ENCODE measurements at places on chromosomes 2 and 18.

DNA sequence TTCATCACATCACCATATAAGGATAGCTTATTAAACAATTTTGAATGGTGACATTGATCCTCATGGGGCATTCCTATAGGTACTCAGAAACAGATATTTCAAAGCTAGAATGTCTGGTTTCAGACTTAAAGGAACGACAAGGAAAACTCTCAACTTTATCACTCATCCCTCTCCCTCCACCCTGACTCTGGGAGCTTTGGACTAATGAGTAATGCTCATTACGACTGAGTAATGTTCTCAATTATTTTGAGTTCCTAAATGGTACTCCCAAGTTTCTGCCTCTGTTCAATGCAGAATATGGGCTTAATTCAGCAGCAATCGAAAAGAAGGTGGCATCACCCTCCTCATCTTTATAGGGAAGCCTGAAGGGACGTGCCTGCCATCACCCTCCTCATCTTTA, 43.4 kb downstream of the RFX8 start:
- DNase-seq = no peak

DNA sequence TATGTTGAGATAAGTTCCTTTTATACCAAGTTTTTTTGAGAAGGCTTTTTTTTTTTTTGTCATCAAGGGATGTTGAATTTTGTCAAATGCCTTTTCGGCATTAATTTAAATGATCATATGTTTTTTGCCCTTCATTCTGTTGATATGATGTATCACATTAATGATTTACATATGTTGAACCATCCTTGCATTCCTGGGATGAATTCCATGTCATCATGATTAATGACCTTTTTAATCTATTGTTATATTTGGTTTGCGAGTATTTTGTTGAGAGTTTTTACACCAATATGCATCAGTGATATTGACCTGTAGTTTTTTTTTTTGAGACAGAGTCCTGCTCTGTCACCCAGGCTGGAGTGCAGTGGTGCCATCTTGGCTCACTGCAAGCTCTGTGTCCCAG, 585.7 kb upstream of the FANCL start:
- no peak for DNase-seq

DNA sequence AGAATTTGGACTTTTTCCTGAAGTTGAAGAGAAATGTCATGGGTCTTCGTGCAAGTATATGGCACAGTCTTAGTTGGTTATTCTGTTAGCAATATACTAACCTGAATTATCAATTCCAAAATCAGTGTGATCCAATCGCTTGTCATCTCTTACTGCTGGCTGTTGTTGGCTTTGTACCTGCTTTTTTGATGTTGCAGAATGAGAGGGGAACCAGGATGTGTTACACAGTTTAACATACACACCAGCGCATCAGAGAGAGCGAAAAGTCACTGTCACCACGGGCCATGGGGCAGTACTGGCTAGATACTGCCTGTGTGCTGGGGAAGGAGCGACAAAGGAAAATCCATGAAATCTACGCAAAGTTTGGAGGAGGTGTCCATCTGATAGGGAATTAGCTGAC, 59.3 kb upstream of the SPP2 start:
- DNase-seq = peak; percentile 21

DNA sequence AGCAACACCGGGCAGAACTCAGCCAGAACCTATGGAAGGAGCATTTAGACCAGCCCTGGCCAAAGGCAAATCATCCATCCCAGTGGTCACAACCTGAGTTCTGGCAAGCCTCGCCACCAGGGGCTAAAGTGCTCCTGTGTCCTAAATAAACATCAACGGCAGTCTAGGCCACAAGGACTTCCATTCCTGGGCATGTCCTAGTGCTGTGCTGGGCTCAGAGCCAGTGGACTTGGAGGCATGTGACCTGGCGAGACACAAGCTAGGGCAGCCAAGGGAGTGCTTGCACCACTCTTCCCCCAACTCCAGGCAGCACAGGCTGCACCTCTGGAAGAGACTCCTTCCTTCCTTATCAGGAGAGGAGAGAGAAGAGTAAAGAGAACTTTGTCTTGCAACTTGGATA, 69.0 kb downstream of the ST6GAL2 start:
- no peak for DNase-seq

- no peak for DNase-seq
Observed at GRCh38 chr2:191382801-191383200, 137.6 kb downstream of the MYO1B start.

DNA sequence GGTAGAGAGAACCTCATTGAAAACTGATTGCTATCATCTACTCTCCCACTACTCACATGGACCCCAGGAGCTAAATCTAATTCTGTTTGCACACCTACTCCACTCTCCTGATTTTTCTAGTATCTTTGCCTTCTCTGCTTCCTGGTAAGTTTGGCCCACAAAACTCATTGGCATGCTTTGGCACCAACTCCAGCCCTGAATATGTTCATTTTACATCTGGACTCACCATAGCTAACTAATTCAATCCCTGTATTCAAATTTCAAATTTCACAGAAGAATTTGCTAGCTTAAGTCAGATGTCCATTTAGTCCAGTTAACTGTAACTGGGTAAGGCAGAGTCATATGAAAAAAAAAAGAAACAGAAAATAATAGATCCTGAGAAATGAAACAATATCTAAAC, 442.1 kb downstream of the SUCLG1 start:
- no peak for DNase-seq

GRCh38 chr18:7370802-7371201, 139.9 kb downstream of the LRRC30 start:
- no peak for DNase-seq

DNA sequence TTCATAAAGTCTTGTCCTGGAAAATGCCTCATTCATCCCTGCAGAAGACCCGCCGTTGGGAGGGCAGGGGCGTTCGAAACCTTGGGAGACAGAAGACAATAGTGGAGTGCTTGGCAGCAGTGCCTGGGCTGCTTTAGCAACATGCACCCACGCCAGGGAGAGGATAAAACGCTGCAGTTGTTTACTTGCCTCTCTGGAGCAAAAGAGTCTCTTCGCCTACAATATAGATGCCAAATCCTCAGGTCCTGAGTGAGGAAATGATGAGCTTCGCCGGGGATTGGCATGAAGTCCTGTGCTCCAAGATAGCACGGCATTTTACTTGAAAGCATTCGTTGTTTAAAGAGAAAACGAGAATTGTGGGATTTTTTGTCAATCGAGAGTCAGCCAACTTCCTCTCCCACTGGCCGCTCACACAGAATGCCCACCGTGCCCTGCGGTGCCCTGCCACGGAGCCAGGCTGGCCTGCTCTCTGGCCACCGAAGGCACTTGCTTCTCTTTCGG, 152.5 kb upstream of the POU3F3 start:
- no peak for DNase-seq

DNA sequence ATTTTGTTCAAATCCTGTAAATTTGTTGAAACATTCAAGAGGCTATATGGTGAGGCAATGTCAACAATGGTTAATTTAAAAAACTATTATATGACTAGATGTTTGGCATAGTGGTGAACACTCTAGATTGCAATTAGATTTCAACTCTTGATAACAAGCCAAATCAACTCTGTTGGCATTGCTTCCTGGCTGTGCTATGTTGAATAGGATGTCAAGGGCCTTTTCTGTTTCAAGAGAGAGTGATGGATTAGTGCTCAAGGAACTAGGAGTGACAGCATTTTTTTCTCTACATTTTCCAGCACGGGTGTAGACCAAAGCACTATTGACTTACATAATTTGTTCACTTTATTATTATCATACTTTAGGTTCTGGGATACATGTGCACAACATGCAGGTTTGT, 172.4 kb upstream of the KCNH7 start:
- DNase-seq = no peak

GRCh38 chr18:36149514-36150289, 20.0 kb downstream of the ELP2 start:
- no peak for DNase-seq

DNA sequence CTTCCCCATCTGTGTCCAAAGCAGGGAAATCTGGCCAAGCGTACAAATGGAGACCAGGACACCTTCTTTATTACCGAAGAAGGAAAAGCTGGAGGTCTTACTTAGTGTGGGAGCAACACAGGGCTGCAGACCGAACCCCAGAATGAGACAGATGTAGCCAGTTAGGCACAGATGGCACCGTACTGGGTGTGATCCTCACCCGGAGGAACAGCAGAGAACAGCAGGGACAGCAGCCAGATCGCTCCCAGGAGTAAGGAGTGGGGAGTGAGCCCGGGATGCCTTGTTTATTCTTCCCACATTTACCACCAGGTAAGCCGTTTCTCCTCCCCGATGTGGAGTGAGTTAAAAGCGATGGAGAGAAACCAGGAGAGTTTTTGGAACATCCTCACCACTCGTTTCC, 150.7 kb upstream of the SPRED2 start:
- DNase-seq = no peak

- no peak for DNase-seq
Observed at GRCh38 chr2:74201196-74201595, 2.8 kb downstream of the MTHFD2 start.

- DNase-seq = no peak
Observed at GRCh38 chr2:109663721-109664120, 49.6 kb downstream of the SOWAHC start.

GRCh38 chr2:235827585-235827992, 333.7 kb downstream of the AGAP1 start:
- DNase-seq = no peak

- DNase-seq = no peak
Observed at GRCh38 chr2:190093793-190094192, 31.3 kb upstream of the MSTN start.

- DNase-seq = no peak
Observed at GRCh38 chr2:147374423-147374811, 470.4 kb upstream of the ACVR2A start.

DNA sequence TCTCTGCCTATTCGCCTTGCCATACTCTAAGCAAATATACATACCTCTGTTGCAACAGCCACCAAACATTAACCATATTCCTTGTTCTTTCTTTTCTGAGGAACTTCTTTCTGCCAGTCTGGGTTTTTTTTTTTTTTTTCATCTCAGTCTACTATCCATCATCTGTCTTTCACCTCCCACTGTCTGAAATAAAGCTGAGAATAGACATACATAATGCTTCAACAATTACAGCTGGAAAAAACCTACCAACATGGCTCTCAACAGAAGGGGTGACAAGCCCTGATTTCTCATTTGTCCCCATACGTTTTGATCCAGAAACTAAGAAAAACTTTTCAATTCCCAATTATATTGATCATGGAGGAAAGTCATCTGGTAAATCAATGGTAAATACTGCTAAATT, 728.8 kb upstream of the POU3F3 start:
- no peak for DNase-seq

GRCh38 chr2:14567561-14567960, 65.0 kb upstream of the LRATD1 start:
- DNase-seq = no peak

DNA sequence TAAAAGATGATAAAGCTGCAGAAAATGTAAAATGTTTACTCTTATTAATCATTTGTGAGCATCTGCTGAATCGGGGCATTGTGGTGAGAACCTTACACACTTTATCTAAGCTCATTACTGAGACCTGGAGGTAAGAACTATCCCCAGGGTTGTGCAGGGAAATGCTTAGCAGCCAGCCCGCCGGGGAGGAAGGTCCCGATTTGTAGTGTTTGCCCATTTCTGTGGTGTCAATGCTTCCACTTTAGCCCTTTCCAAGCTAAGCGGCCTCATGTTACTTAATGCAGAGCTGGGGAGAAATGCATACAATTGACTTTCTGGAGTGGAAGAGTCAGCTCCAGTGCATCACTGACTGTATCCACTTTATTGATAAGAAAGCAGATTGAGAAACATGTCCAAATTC, 20.8 kb upstream of the KCNK3 start:
- no peak for DNase-seq

GRCh38 chr2:135162377-135162776, 110.3 kb downstream of the RAB3GAP1 start:
- DNase-seq = no peak

- DNase-seq = no peak
Observed at GRCh38 chr2:17363846-17364245, 154.4 kb downstream of the RAD51AP2 start.

DNA sequence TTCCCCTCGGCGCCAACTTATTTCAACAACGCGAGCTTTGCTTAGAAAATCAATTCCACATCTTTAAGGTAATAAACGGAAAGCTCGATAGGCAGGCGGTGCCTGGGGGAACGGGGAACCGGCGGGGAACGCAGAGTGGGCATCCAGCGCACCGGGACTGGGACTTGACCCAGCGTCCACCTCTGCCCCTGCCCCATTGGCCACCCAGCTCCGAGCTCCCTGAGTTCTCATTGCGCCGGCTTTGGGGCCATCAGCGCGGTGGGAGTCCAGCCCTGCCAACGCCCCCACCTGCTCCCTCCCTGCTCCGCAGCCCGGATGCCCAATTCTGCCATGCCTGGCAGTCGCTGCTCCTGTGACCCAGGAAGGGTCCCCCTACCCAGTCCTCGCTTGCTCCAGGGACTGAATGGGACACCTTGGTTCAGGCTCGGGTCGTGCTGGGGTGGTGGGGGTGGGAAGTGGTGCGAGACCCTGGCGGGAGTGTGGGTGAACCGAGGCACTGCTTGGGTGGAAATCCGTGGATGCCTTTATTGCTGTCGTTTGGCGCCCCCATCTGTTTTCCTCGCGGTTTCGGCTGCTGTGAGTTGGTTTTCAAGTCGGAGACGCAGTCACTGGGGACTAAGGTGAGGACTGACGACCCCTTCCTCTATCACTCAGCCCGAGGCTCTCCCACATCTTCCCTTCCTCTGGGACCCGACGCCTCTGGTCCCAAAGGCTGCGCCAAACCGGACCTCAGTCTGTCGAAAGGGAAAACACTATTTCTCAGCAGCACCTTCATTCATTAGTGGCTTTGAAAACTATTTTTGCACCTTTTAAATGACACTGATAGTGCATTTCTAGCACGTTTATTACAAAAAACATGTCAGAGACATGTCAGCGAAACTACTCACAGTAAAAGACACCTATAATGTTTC, 2.4 kb upstream of the EVX2 start:
- no peak for DNase-seq

GRCh38 chr2:175309799-175310198, 128.3 kb upstream of the ATP5MC3 start:
- no peak for DNase-seq

- no peak for DNase-seq
Observed at GRCh38 chr18:50045126-50045525, 149.8 kb downstream of the MYO5B start.

DNA sequence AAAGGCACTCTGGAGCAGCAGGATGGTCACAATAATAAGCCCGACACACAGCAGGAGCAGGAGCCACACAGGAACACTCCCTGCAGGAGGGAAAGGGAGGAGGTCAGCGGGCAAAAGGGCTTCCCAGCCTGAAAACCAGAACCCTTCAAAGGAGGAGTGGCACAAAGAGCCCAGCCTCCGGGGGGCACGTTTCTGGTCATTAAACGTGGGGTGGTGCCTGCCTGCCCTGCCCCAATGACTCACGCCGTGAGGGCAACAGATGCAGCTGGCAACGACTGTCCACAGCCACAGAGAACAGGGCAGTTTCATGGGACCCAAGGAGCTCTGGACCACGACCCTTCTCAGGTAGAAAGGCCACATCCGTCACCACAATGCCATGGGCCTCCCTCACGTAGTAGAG, 3.0 kb downstream of the PREB start:
- DNase-seq = no peak

Data from naive thymus-derived CD4-positive, alpha-beta T cell (primary cell).